ENCODE measurements at places on chromosomes 4 and X.

GRCh38 chr4:174946246-174946645 lies 28.1 kb downstream of the ADAM29 start:
- DNase-seq = no peak

- no peak for DNase-seq
Observed at GRCh38 chr4:102268355-102268754, 76.9 kb downstream of the SLC39A8 start.

- DNase-seq = no peak
Observed at GRCh38 chr4:174265916-174266315, 17.6 kb downstream of the FBXO8 start.

GRCh38 chr4:7854697-7855370 lies 84.8 kb downstream of the AFAP1 start:
- DNase-seq = no peak

DNA sequence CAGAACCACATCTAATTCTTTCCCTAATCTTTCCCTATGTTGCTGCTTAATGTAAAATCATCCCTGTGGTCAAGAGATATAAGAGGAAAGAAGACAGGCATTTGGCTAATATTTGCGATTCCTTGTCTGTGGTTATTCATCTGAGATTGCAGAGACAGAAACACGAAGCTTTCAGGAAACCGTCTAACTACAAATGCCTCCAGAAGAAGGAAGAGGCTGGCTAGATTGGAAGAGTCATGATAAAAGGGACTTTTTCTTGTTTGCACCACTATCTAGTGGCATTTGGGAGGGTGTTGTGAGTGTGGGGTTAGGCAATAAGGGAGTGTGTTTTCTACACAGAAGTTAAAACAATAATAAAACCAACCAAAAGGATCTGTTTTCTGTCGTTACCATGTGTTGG lies 43.9 kb downstream of the TMEM154 start:
- no peak for DNase-seq

DNA sequence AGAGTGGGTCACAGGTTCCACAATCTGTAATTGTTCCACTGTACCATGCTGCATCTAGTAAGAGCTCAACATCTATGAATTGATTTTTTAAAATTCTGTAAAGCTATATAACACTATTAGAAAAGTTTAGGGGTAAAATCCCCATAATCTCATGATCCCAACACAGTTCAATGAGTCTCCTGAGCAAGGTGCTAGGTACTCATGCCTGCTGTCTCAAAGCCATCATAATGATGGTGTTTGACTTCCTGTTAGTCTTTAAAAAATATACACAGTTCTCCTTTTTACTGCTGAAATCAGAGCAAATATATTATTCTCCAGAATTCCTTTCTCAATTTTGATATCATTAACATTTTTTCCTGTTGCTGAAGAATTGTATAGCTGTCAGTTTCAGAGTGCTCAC lies 55.9 kb downstream of the SH3BGRL start:
- DNase-seq = no peak

GRCh38 chrX:120367402-120368109 lies 5.7 kb downstream of the ATP1B4 start:
- no peak for DNase-seq

GRCh38 chrX:148938348-148938747 lies 437.9 kb downstream of the AFF2 start:
- DNase-seq = no peak

- DNase-seq = peak; percentile 74
Observed at GRCh38 chr4:1408418-1408817, 2.2 kb upstream of the NKX1-1 start.

DNA sequence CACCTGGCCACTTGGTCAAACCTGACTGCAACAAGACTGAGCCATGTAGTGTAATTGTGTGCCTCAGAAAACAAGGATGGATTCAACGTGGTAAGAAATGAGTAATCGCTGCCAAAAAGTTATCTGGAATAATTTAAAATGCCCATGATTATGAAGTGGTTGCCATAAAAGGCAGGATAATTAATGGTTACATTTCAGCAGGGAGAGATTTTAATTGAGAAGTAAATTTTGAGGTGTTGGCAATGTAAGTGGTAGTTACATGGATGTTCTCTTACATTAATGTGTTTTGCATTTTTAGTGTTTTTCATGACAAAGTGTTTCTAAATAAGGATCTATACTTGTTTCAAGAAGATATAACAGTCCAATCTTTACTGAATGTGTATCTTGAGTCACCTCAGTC lies 15.7 kb downstream of the HAUS3 start:
- DNase-seq = no peak

DNA sequence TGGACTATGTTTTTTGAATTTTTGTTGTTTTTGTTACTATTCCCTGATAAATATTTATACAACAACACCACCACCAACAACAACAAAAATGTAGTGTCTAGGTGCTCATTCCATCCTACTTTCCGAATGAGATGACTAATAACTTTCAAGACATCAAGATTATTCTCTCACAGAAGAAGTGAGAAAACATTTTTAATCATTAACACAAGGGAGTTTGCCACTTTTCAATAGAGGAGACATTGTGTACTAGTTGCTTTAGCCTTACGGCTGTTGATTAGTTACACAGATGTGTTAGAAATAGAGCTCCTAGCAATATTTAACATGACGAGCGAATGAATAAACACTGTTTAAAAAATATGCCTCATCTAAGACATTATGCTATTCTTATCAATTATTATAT lies 898.8 kb downstream of the C4orf33 start:
- DNase-seq = no peak

- no peak for DNase-seq
Observed at GRCh38 chr4:141731481-141731880, 95.1 kb downstream of the IL15 start.

GRCh38 chr4:120814886-120815285 lies 107.6 kb downstream of the PRDM5 start:
- no peak for DNase-seq

GRCh38 chrX:44770121-44770520 lies 73.7 kb upstream of the DUSP21 start:
- no peak for DNase-seq

- no peak for DNase-seq
Observed at GRCh38 chrX:20829665-20830491, 544.3 kb upstream of the CNKSR2 start.

- DNase-seq = no peak
Observed at GRCh38 chrX:85244450-85245211, 840 bp downstream of the ZNF711 start.

- DNase-seq = no peak
Observed at GRCh38 chrX:100648458-100649417, 4.7 kb downstream of the SRPX2 start.

DNA sequence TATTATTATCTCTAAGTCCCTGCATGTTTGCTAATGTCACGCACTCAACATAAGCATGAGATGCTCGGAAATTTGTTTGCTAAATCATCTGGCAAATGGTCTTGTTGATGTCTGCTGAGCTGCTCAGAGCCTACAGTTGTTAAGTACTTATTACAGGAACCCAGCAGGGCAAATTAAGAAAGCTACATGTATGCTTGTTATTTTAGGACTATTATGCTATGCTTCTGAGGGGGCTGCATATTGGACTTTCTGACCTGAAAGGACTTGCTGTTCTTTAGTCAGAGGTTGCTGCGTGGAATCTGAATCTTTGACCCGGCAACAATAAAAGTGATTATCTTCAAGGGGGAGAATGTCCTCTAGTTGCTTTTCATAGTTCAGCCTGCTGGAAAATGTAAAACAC lies 36.3 kb upstream of the TENM3 start:
- no peak for DNase-seq

- DNase-seq = no peak
Observed at GRCh38 chrX:109886122-109886761, 116.7 kb upstream of the TMEM164 start.

GRCh38 chr4:45082101-45082500 lies 355.7 kb upstream of the GNPDA2 start:
- DNase-seq = no peak

DNA sequence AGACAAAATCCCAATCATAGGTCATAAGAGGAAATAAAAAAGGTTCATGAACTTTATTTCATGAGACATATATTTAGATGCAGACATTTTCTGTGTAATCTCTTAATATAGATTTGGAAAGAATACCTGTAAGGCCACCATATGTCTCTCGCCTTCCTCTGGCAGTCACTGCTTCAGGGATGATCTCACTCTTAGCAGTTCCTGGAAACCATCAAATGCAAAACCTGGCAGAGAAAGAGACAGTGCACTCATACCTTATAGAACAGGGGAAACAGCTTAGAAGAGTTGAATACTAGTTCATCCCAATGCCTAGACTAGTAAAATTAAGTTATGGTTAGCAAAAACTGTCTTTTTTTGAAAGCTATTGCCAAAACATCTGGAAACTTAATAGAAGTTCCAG lies 243.3 kb downstream of the GASK1B start:
- no peak for DNase-seq

GRCh38 chrX:24694825-24695224 lies 1.1 kb downstream of the POLA1 start:
- no peak for DNase-seq

- DNase-seq = no peak
Observed at GRCh38 chr4:146243141-146243882, 29.0 kb downstream of the REELD1 start.

GRCh38 chr4:113707048-113707447 lies 54.5 kb downstream of the CAMK2D start:
- DNase-seq = no peak

- DNase-seq = no peak
Observed at GRCh38 chrX:74180716-74181115, 123.3 kb upstream of the ZCCHC13 start.

DNA sequence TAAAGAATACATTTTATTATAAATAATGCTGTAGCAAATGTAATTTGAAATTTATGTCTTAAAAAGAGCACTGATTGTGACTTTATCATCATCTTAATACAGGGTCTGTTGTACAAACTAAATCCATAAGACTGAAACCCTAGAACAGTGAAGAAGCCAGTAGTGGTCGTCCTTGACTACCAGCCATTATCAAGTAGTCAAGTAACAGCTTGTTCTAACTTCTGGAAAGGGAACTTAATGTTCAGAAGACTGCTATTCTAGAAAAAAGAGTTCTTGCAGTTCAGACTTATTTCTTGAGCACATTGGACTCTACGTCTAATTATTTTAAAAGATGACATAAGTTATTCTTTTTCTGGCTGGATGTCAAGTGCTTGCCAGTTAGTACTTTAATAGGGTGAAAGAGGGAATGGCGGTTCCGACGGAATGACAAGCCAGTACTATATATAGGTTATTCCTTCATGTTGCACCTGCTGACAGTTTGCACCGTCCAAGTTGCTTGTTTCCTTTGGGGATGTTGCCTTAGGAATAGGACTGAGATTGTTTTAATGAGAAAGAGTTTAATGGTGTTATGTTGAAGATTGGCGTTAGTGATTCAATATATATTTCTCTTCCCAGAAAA lies 109.9 kb downstream of the RAPGEF2 start:
- DNase-seq = no peak

- no peak for DNase-seq
Observed at GRCh38 chrX:39514801-39515200, 583.0 kb downstream of the BCOR start.

- no peak for DNase-seq
Observed at GRCh38 chr4:81870275-81870674, 398.6 kb upstream of the RASGEF1B start.

DNA sequence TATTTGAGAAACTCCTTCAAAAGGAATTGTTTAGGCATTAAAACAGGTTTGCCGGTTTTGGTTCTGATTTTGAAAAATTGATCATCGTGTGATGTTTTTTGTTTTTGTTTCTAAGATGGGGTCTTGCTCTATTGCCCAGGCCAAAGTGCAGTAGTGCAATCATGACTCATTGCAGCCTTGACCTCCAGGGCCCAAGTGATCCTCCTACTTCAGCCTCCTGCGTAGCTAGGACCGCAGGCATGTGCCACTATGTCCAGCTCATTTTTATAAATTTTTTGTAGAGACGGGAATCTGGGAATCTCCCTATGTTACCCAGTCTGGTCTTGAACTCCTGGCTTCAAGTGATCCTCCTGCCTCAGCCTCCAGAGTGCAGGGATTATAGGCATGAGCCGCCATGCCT lies 35.0 kb downstream of the CLCN3 start:
- DNase-seq = no peak

DNA sequence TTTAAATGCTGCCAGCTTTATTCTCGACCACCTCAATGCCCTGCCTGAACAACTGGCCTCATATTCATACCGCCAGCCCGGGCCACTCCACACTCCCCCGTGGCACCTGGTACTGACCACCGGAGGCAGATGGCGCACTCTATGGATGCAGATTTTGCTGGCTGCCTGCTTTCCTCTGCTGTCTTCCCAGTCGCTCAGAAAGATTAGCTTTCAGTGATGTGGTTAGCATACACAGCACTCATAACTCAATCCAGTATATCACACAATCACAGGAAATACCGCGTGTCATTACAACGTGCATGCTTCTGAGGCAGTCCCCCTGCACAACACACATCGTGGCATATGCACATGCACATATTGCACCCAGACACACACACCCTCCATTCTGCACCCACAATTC lies 147.2 kb upstream of the BCOR start:
- DNase-seq = no peak

DNA sequence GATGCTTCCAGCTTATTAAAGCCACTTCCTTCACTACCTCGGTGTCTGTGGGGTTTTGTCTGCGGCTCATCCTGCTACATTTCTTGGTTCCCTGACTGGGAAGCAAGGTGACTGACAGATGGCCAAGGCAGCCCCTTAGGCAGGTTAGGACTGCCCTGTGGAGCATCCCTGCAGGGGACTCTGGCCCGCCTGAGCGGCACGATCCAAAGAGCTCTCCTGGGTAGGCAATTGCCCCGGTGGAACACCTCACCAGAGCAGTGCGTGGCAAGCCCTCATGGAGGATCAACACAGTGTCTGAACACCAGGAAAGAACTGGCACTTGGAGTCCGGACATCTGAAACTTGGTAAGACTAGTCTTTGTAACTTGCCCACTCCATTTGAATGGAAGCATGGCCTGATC lies 1143.4 kb downstream of the ARAP2 start:
- DNase-seq = no peak

GRCh38 chr4:27318740-27319139 lies 458.1 kb downstream of the STIM2 start:
- DNase-seq = no peak

- DNase-seq = no peak
Observed at GRCh38 chrX:18676470-18676869, 4.6 kb upstream of the RS1 start.

DNA sequence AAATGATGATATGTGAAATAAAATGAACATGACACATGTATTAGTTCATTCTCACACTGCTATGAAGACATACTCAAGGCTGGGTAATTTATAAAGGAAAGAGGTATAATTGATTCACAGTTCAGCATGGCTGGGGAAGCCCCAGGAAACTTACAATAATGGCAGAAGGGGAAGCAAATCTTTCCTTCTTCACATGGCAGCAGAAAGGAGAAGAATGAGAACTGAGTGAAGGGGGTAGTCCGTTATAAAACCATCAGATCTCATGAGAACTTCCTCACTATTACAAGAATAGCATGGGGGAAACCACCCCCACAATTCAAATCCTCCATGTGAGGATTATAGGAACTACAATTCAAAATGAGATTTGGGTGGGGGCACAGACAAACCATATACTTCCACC lies 243.9 kb upstream of the GYPA start:
- DNase-seq = no peak

DNA sequence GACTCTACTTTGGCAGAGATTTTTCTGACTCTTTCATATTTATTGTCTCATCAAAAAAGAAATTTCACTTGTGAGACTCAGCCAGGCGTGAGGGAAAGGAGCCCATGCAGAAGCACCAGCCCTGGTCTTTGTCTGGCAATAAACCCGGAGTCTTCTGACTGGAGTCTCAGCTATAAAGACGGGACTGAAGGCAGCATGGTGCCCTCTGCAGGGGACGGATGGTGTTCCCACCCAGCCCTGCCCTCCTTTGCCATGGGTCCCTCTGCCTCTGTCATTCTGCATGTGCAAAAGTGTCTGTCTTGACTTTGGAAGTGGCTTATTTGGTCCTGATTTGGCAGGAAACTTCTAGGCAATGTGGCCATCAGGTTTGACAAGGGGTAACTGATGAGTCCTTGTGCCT lies 14.2 kb downstream of the ZNF185 start:
- DNase-seq = no peak

Data from vagina (tissue), 2 donors.